ENCODE measurements at places on chromosomes 4 and X.

GRCh38 chrX:134144231-134144630 is 92.8 kb upstream of the CCDC160 start:
- peak; percentile 13 for DNase-seq

- DNase-seq: peak; percentile 0
Measured at GRCh38 chr4:111330786-111331185, 707.9 kb upstream of the PITX2 start.

DNA sequence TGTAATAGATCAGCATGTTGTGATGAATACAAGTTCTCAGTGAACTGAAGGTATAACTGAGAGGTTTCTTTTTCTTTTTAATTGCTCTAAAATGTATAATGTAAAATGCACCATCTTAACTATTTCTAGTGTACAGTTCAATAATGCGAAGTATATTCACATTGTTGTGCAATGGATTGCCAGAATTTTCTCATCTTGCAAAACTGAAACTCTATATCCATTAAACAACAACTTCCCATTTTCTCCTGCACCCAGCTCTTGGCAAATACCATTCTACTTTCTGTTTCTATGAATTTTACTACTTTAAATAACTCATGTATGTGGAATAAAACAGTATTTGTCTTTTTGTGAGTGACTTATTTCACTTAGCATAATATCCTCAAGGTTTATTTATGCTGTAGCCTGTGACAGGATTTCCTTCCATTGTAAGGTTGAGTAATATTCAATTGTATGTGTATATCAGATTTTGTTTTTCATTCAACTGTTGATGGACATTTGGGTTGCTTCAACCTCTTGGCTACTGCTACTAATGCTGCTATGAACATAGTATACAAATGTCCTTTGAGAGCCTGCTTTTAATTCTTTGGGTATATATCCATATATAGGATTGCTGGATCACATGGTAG is 53.5 kb upstream of the NPFFR2 start:
- no peak for DNase-seq

DNA sequence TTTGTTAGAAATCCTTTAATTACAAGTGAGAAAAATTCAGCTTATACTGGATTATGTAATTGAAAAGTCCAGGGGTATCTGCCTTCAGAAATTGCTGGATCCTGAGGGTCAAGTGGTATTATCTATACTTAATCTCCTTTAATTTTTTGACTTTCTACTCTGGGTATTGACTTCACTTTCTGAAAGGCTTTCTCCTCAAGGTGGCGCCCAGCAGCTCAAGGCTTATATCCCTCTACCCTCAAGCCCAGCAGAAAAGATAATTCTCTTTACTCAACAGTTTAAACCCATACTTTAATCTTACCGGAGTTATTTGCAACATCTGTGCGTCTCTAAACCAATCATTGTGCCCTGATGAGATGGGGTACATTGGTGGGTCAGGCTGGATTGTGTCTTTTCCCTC is 129.5 kb downstream of the LARP7 start:
- no peak for DNase-seq

DNA sequence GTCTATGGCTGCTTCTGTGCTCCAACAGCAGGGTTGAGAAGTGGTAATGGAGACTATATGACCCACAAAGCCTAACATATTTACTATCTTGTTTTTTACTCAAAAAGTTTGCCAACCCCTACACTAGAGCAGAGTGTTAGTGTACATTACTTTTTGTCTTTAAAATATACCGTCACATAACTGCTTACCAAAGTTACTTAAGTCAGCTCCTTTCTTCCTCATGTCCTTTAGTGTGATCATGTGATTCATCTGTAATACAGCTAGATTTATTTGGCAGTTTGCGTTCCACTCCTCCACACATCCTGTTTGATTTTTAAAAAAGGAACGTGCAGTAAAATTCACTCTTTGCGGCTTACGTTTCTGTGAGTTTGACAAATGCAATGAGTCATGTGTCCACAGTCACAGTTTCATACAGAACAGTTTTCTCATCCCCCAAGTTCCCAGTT is 162.4 kb upstream of the GPRIN3 start:
- peak; percentile 5 for DNase-seq

- DNase-seq: no peak
Measured at GRCh38 chr4:26082565-26082964, 168.5 kb downstream of the SMIM20 start.

DNA sequence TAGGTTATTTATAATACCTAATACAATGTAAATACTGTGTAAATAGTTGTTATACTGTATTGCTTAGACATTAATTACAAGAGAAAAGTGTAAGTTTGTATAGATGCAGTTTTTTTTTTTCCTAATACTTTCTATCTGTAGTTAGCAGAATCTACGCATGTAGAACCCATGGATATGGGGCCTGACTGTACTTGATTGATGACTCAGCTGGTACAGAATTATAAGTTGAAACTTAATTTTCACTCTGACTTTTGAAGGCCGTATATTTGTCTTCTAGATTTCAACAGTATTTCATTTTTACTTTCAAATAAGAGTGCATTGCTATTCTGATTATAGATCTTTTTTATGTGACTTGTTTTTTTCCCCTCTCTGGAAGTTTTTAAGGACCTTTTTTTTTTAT is 30.8 kb upstream of the NDUFC1 start:
- DNase-seq: no peak

DNA sequence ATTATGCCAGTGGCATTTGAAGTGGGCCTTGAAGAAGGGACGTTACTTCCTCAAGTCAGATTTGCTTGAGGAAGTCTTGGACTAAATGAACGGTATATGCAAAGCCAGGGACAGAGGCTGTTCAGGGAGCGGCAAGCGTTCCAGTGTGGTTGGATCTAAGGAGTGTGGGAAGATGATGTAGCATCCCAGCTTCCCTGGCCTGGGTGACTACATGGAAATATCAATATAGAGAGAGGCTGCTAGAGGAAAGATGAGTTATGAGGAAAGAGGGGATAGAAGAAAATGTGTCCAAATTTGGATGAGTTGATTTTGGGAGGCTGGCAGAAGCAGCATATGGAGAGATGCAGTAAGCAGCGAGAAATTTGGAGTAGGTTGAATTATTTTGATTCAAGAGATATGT is 432.5 kb upstream of the TENM3 start:
- DNase-seq: no peak

DNA sequence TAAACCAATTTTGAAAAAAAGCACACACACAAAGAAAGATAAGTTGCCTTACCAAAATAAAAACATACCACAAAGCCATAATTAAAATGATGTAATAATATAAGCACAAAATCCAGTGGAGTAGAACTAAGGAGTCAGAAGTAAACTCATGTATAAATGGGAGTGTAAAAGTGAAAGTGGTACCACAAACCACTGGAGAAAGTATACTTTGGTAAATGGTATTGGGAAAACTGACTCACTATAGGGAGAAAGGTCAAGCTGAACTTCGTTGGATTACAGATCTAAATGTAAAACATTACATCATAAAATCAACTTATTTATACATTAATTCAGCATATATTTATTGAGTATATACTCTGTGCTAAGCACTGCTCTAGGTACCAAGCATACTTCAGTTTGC is 46.3 kb upstream of the HHIP start:
- DNase-seq: no peak

DNA sequence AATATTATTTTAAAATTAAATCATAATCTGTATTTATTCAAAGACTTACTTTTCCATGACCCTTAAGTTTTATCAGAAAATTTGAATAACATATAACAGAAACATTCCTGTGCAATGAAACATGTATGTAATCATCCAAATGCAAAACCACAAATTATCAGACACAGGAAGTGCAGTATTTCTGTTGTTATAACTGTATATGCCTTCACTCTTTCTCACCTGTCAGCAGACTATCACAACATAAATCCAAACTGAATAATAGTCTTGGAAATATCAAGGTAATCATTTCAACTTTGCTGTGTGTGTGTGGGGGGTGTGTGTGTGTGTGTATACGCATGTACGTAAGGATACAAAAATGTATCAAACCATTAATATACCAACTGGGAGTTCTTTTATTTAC is 285.9 kb downstream of the SLC7A11 start:
- no peak for DNase-seq

GRCh38 chrX:139739138-139739537 is 31.2 kb upstream of the MCF2 start:
- DNase-seq: no peak

GRCh38 chr4:25449688-25450087 is 72.6 kb downstream of the ANAPC4 start:
- DNase-seq: no peak

GRCh38 chrX:40105835-40106675 is 8.3 kb upstream of the BCOR start:
- DNase-seq: no peak

DNA sequence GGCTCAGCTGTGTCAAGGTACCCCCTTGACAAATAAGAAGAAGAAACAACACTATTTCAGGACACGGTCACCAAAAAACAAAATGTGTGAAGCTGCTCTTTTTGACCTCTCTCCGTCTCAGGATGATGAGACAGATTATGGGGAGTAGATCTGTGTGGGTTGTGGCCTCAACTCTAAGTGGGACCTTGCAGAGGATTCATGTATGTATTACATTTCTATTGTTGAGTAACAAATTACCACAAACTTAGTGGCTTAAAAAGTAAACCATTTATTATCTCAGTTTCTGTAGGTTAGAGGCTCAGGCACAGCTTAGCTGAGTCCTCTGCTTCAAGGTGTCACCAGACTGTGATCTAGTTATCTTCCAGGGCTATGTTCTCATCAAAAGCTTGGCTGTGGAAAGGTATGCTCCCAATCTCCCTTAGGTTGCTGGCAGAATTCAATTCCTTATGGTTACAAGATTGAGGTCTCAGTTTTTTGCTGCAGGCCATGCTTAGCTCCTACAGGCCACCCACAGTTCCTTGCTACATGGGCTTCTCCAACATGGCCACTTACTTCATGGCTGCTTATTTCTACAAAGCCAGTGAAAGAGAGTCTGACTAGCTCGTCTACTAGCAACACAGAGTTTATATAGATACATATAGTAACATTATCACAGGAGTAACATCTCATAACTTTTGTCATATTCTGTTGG is 28.1 kb downstream of the DGKK start:
- no peak for DNase-seq

DNA sequence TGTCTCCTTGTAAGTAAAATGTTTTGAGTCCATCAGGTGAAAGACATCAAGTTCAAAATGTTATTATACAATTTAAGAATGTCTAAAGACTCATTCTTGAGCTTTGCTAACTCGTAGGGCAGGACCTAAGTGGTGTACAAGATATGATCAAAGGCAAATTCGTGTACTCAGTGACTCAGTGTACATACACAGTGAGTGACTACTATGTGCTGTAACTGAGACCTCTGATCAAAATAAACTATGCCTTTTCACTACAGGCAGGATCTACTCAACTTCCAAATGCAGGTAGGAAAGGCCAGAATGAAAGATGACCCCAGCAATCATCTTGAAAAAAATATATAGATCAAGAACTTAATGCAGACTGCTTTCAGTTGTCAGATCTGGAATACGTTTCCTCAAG is 49.9 kb downstream of the ADGRG2 start:
- DNase-seq: no peak

GRCh38 chrX:13311560-13311959 is 8.3 kb downstream of the ATXN3L start:
- no peak for DNase-seq

- no peak for DNase-seq
Measured at GRCh38 chrX:63436865-63437264, 85.7 kb upstream of the SPIN4 start.

DNA sequence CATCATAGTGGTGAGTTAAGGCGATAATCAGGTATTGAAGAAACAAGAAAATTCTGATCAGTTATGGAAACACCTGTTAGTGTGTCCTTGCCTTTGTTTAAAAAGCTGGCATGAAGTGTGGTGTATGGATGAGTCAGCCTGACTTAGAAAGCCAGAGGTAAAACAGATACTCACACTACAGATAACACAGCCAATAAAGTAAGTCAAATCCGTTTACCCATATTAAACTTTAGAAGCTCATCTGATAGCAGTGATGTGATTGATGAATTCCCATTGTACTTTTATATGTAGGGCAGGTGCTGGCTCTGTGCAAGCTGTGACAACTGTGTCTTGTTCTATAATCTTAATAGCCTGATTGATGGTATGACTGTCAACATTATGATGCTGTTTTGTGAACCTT is 1392.7 kb upstream of the IGFBP7 start:
- no peak for DNase-seq

GRCh38 chrX:40152173-40152711 is 54.5 kb upstream of the BCOR start:
- DNase-seq: no peak

GRCh38 chr4:102169345-102169744 is 175.9 kb downstream of the SLC39A8 start:
- DNase-seq: no peak

- DNase-seq: no peak
Measured at GRCh38 chr4:74016068-74016467, 17.6 kb upstream of the CXCL5 start.

GRCh38 chr4:17934286-17934685 is 87.3 kb downstream of the LCORL start:
- no peak for DNase-seq

- DNase-seq: no peak
Measured at GRCh38 chrX:791479-792034, 161.0 kb downstream of the SHOX start.

GRCh38 chr4:12123707-12124106 is 695.0 kb upstream of the HS3ST1 start:
- DNase-seq: no peak

GRCh38 chr4:128758314-128758922 is 51.1 kb upstream of the JADE1 start:
- no peak for DNase-seq

- no peak for DNase-seq
Measured at GRCh38 chr4:55215087-55215486, 89.7 kb upstream of the KDR start.

- no peak for DNase-seq
Measured at GRCh38 chr4:182067828-182068227, 175.4 kb upstream of the TENM3 start.

DNA sequence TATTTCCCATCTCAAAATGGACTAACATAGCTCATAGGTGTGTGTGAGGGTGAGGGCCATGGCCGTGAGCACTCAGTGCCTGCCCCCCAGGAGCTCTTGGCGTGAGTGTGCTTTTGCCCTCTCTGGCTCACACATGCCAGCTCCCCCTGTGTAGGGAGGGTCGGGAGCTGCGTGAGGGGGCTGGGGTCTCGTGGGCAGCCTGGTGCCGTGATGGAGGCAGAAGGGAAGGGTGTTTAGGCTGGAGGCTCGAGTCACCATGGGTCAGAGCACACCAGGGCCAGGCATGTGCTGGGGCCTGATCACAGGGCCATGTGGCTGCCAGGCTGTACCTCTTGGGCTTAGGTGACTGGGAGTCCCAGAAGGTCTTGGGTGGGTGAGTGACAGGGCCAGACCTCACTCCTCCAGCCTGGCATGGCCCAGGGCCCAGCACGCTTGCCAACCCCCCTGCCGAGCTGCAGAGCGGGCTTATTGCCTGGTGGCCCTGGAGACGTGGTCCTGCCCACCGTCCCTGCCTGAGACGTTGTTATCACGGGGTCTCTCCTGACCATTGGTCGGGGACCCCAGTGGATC is 44.0 kb downstream of the ADRA2C start:
- no peak for DNase-seq

GRCh38 chr4:27008679-27009078 is 148.0 kb downstream of the STIM2 start:
- DNase-seq: no peak

GRCh38 chr4:91758487-91758886 is 545.3 kb upstream of the GRID2 start:
- DNase-seq: no peak

GRCh38 chrX:142831961-142832530 is 193.7 kb upstream of the SPANXN4 start:
- DNase-seq: peak; percentile 11

Measured in renal cortex interstitium (tissue), 15 donors.